ENCODE measurements at places on chromosomes 1 and 21. TPM values are rescaled to one million over a fixed set of nuclear protein-coding genes. Genes with fewer than 3 reads are reported as not detected.
A peak's percentile ranks its signal among the peaks of the same experiment; 100 is the strongest.

Gene ASTN1
- polyA plus RNA-seq, result 6.3 TPM

Gene ERG
- 17.8 TPM for polyA plus RNA-seq

Gene SEMA4A
- 4.1 TPM for polyA plus RNA-seq

Gene FGR
- polyA plus RNA-seq, result 1.7 TPM

Gene C1orf141
- not detected for polyA plus RNA-seq

Gene LEMD1
- not detected for polyA plus RNA-seq

Gene SPATA45
- polyA plus RNA-seq, result 0.48 TPM

Gene SAMD13
- 5.7 TPM for polyA plus RNA-seq

Gene MROH7
- polyA plus RNA-seq, result 6.9 TPM

DNA sequence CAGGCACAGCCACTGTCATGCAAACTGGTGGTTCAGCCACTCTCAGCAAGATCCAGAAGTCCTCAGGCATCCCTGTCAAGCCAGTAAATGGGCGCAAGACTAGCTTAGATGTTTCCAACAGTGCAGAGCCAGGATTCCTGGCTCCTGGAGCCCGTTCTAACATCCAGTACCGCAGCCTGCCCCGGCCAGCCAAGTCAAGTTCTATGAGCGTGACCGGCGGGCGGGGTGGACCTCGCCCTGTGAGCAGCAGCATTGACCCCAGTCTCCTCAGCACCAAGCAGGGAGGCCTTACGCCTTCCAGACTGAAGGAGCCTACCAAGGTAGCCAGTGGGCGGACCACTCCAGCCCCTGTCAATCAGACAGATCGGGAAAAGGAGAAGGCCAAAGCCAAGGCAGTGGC lies 46.6 kb upstream of the IPO9 start:
- DNase-seq, result no peak

- no peak for DNase-seq
Observed at GRCh38 chr1:155858800-155859233, 550 bp upstream of the SYT11 start.

- no peak for DNase-seq
Observed at GRCh38 chr1:27563591-27564471, 40.1 kb downstream of the AHDC1 start.

DNA sequence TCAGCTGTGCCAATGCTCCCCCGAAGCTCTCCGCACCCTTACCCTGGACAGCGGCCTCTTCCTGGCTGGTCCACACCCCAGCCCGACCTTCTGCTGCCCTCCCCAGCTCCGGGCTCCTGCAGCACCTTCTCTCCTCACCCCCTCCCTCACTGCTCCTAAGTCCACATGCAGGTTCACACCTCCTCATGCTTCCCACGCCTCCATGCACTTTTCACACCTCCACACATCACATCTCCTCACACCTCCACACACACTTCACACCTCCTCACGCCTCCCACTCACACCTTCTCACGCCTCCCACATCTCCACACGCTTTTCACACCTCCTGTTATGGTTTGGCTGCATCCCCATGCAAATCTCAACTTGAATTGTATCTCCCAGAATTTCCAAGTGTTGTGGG lies 18.9 kb downstream of the GPR137B start:
- DNase-seq, result no peak

GRCh38 chr1:223718850-223719249 lies 6.5 kb downstream of the CAPN2 start:
- DNase-seq, result no peak

DNA sequence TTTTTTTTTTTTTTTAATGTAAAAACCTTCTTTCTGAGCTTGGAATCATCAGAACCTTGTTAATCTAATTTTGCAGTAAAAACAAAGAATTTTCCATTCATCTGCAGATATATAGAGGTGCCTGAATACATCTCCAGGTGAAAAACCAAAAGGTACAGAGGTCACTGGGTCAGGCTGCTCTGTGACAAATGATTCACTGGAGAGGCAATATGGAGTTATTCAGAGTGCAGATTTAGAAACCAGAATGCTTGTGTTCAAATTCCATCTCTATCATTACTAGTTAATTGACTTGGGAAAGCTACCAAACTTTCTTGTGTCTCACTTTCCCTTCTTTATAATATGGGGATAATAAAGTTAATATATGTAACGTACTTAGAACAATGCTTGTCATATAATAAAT lies 51.5 kb upstream of the C1orf53 start:
- no peak for DNase-seq

GRCh38 chr1:9929431-9930385 lies 13.5 kb downstream of the LZIC start:
- DNase-seq, result no peak

DNA sequence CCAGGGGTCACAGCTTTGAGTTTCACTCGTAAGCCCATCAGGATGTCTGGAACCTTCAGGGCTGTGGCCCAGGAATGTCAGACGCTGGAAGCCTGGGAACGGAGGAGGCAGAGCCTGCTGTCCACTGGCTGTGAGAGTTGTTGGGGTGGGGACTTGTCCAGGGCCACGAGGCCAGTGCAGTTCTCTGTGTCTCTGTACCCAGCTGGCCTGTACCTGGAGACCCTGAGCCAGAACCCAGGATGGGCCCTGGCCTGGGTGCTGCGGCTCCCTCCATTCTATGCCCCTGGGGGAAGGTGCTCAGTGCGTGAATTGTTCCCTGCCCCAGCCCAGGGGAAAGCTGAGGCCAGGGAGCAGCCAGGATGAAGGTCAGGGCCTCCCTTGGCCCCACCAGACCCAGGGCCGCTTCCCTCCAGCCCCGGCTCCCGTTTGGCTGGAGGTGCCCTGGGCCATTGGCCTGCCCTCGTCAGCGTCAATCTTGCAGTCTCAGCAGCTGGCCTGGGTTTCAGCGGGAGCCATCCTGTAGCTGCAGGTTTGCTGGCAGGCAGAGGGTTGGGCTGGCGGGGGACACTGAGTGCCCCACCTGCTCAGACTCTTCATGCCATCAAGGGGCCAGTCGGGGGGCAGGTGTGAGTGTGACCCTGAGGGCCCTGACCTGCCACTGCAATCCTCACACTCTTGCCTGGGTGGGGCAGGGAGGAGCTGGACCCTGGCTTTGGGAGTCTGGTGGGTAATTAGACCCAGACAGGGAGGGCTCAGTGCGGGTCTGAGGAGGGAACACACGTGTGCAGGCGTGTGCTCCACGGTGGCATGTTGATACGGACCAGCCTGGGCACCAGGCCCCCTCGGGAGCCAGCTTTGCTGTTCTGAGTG lies 724 bp upstream of the CALML6 start:
- DNase-seq, result peak; percentile 59

- DNase-seq, result no peak
Observed at GRCh38 chr1:51242546-51242945, 6.5 kb downstream of the RNF11 start.

GRCh38 chr1:185551008-185551407 lies 183.2 kb upstream of the HMCN1 start:
- DNase-seq, result no peak

GRCh38 chr1:215273838-215274516 lies 191.4 kb downstream of the KCNK2 start:
- DNase-seq, result no peak

DNA sequence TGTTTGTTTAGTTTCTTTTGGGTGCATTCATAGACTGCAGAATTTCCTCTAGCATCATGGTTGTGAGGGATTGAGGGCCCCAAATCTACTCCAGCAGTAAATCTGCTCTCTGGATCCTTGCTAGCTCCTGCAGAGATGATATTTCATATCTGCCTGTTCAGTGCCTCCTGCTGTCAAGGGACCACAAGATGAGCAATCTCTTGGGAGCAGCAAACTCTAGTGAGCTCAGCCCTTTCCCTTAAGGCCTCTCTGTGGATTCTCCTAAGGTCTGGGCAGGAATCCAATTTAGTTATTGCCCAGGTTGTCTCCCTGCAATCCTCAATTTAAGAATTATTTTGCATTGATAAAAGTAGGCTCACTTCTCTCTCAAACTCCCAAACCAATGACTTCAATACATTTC lies 76.9 kb downstream of the RGS18 start:
- DNase-seq, result no peak

DNA sequence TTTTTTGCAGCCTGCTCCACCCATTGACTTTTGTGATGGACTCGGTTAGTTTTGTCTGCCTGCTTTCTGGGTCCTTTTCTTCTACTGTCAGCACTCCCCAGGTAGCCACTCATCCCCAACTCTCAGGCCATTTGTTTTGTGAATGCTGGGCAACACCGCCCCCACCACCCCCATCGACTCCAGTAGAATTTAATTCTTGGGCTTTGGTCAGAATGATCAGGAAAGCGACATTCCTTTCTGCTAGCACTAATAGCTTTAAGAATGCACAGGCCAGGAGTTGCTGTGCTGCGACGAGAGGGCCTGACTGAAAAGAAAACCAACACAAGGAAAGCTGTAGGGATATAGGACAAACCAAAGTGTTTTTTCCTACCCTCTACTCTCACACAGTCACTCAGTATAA lies 144.4 kb downstream of the CDC7 start:
- DNase-seq, result no peak

- no peak for DNase-seq
Observed at GRCh38 chr1:39490596-39491145, 765 bp upstream of the BMP8A start.

DNA sequence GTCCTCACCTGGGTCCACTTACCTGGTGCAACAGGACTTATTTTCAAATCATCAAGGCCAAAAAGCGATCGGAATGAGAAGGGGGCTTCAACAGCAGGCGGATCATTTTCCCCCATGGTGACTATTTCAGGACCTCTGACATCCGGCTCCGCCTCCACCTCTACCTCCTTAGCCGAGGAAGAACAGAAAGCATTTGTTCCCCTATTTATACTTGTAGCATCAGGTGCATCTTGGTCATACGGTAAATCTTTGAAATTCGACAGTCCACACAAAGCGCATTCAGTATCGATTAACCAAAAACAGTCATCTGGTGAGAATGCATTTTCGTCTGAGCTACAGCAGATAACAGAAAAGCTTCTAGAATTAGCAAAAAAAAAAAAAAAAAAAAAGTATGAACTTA lies 550 bp downstream of the TMPRSS3 start:
- DNase-seq, result no peak

- DNase-seq, result no peak
Observed at GRCh38 chr1:9654051-9654833, 2.7 kb downstream of the PIK3CD start.

GRCh38 chr1:162997499-162998285 lies 71.5 kb upstream of the RGS4 start:
- DNase-seq, result no peak
